Sigmoid colon (tissue), 7 donors: ENCODE measurements at places on chromosomes 5 and 9. TPM values are rescaled to one million over a fixed set of nuclear protein-coding genes. Genes with fewer than 3 reads are reported as not detected.

The TLX3 gene
- total RNA-seq, result not detected

The LHFPL2 gene
- 31.0 TPM for total RNA-seq

The ADRA1B gene
- 0.55 TPM for total RNA-seq

The REXO4 gene
- 18.3 TPM for total RNA-seq

The IFNK gene
- not detected for total RNA-seq

DNA sequence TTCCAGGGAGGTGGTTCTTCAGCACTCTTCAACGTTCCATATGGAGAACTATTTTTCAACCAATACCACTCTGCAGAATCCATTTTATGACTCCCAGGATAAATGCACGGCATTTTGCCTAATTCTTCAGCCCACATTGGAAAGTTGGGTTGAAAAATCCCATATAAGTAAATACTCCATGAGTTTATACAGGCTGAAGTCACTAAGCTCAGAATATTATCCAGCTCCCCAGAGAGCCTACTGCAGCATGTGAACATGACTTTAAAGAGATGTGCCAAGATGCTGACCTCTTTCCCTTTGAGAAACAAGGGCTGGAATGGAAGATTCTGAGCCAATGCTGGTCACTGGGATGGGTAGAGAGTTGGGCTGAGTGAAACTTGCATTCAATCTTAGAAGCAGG lies 111.9 kb upstream of the SLIT3 start:
- no peak for DNase-seq

DNA sequence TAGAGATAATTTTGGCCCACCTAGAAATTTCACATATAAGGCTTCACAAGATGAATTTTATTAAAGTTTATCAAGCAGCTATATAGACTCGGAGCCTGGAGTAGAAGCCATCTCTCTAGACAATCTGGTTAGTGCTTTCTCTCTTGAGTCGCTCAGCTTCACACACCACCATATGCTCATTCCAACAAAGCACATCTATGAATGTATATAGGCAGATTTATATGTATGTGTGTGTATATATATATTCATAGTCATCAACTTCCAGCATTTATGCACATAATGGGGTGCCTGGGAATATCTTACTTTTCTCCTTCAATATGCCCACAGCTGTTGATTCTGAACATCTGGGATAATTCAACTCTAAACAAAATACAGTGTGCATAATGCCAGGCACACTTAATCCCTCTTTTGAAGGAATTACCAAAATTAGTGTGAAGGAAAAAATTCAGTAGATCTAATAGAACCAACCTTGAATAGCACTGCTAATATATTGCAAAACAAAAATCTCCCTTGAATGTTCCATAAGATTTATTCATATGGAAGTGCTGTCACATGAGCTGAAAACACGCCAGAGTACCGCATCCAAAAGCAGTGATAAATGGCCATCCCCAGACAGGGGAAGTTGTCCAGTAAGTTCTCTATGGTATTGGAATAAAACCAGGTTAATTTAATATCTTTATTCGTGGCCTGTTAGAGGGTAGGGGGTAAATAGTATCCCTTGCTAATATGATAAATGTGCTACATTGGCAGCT lies 56.0 kb upstream of the MOCS2 start:
- DNase-seq, result no peak

DNA sequence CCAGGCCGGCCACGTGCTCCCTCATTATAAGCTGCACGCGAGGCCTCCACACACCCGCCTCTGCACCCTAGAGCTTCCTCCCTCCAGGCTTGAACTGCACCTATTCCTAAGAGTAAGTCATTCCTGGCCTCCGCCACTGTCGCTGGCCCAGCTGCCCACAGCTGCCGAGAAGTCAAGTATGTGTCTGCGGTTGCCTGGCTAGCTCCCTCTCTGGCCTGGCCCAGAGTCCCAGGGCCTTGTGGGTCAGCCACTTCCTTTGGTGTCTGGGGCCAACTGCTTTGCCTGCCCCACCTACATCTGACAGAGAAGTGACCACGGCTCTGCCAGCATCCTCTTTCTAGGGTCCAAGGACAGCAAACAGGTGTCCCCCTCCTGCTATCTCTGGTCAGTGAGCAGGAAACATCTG lies 18.3 kb downstream of the ABO start:
- no peak for DNase-seq

GRCh38 chr5:156912869-156913268 lies 50.2 kb downstream of the TIMD4 start:
- DNase-seq, result no peak

- no peak for DNase-seq
Measured at GRCh38 chr5:107469485-107470294, 201.0 kb downstream of the EFNA5 start.

GRCh38 chr9:126504977-126505455 lies 108.7 kb upstream of the LMX1B start:
- DNase-seq, result peak; percentile 52

DNA sequence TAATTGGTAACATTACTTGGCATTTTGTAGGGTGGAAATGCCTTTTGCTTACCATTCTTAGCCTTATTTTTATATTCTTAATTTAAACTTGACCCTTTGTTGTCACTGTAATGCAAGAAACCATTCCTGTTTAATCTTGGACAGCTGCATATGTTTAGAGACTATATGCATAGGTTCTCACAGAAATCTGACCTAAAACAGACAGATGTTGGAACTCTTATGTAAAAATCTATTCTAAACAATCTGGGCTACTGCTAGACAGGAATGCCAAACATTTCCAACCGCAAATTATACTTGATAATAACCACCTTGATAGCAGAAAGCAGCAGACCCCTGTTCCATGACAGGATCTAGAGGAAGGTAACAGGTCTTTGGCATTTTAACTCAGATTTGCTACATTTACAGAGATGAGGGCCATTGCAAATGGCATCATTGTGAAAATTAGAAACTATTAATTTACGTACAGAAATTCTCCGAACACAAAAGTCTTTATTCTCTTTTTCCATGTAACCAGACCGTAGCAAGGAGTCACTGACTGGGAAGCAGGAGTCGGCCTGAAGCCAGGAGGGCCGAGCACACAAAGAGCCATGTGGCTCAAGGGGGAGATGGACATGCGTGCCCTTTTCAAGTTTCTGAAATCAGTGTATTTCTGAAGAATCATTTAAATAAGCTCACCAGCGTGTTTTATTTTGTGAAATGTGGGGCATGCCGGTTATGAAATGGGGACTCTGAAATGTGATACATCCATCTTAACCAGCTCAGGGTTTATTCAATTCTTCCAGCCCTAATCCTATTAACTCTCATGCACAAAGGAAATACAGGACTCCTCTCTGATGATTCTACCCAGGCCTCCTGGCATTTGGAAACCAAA lies 139.3 kb downstream of the AOPEP start:
- peak; percentile 83 for DNase-seq

DNA sequence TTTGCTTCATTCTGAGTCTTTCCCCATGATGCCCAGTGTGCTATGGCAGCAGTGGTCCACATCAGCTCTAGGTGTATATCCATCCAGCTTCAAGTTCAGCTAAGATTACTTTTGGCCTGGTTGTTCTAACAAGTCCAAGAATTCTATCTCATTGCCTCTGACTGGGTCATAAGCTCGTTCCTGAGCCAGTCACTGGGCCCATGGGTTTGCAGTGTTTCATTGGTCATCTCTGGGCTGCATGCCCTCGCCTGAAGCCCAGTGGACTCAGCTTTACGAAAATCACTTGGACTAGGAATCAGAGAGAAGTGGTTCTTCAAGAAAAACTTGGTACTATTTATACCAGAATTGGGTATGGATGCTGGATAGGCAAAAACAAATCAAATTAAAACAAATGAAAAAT lies 16.1 kb upstream of the ARHGAP26 start:
- no peak for DNase-seq

- DNase-seq, result no peak
Measured at GRCh38 chr5:82111191-82111590, 139.4 kb downstream of the ATG10 start.

DNA sequence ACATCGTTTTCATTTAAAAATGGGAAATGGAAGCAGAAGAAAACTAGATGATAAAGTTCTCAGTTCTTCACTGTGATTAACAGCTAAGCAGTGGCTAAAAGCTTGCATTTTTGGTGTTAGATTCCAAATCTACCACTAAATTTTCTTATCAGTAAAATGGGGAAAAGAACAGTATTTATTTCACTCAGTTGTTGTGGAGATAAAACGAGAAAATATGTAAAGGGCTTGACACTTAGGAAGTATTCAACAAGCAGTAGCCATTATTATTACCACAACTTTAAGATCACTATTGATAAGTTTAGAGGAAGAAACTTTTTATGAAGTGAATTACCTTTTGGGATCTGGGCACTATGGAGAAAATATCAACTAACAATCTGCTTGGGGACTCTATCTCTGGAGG lies 4.5 kb downstream of the STOM start:
- no peak for DNase-seq

- no peak for DNase-seq
Measured at GRCh38 chr5:159198063-159199036, 11.0 kb downstream of the RNF145 start.

GRCh38 chr5:160092514-160092913 lies 26.7 kb downstream of the PWWP2A start:
- DNase-seq, result no peak

DNA sequence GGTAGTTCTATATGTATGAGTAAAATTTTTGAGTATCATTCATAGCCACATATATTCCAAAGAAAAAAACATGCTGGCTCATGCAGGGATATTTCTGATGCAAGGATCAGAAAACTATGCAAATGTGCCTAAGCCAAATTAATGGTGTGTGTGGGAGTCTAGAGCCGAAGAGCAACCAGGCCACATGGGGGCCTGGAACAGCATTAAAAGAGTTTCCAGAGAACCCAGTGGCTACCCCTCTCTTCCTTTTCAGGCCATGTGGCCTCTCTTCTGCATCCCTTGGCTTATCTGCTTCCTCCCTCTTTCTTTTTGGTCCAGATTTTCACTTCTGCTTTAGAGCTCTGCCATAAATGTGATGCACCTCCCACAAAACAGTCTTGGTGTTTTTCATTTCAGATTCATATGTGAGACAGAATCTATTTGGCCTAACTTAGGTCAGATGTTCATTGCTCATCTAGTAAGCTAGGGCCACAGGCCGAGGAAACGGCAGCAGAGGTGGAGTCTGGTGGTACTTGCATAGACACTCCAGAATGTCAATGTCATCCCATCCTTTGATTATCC lies 300.0 kb downstream of the SH3GL2 start:
- no peak for DNase-seq
